ENCODE measurements at places on chromosomes 3 and 15.

- peak; percentile 89 for DNase-seq
Observed at GRCh38 chr3:52220380-52221026, 4.9 kb downstream of the TLR9 start.

GRCh38 chr3:42734263-42734860 lies 31.8 kb upstream of the HHATL start:
- DNase-seq: no peak

- no peak for DNase-seq
Observed at GRCh38 chr3:24492971-24493551, 1.6 kb downstream of the THRB start.

GRCh38 chr3:34034840-34035239 lies 236.4 kb downstream of the PDCD6IP start:
- no peak for DNase-seq

DNA sequence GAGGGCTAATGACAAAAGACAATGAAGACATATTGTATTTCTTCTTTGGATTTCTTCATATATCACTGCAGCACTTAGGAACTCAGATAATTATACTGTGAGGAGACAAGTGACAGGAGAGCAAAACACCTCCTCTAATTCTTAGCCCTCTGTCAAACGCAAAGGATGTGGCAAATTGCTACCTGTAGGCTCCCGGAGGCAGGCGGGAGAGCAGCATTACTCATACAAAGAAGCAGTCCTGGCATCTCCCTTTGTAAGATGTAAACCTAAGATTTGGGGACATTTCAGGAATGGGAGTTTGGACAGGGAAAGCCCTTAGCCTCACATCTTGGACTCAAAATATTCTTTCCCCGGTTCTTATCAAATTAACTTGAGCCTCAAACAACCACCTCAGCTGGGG lies 460.8 kb downstream of the SOX2 start:
- DNase-seq: no peak

GRCh38 chr3:133745981-133746711 lies at the start of gene TF:
Gene TF (plus strand): TSS chr3:133746393. CDS start chr3:133746441, 48 bp downstream.
- peak; percentile 97 for DNase-seq

GRCh38 chr15:62781081-62781497 lies 261.5 kb upstream of the TPM1 start:
- DNase-seq: no peak

DNA sequence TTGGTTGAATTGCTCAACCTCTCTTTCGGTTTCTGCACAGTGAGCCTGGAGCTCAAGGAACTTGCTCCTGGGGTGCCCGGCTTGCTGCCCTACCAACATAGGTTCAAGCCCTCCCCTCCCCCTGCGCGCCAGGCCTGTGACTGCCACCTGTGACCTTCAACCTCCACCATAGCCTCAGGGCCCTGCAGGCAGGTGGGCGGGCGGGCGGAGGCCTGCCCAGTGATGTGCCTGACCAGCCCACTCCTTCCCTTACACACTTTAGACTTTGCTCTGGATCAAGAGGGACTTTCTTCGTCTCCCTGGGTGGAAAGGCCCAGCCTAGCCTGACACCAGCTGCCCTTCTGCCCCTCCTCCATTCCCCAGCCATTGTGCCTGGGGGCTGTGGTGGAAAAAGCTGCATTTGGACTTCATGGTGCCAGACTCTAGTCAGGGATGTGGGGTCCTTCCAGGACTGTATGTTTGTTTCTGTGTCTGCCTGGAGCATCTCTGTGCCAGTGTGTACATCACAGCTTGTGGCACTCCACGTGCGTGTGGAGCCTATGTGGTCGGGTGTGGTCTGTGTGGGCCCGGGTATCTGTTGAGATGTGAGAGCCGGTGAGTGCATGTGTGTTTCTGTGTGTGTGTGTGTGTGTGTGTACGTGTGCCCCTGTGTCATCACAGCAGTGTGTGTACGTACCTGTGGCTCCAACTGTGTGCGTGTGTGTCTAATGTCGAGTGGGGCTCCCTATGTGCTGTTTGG lies 9.5 kb downstream of the PRKCD start:
- peak; percentile 68 for DNase-seq

DNA sequence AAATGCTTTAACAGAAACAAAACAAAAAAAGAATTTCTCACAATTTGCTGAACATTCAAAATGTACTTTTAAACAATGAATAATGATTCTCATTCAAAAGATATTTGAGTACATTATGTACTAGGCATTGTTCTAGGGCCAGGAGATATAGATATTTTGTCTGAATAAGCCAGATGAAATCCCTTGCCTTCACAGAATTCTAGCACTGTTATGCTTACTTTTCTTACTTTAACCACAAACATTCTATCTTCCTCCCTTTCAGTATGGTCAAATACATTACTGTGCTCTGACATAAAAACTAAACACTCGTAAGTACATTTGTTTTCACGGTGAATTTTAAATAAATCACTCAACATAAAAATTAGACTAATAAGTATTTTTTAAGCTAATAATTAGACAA lies 116.7 kb downstream of the ADAM10 start:
- no peak for DNase-seq

DNA sequence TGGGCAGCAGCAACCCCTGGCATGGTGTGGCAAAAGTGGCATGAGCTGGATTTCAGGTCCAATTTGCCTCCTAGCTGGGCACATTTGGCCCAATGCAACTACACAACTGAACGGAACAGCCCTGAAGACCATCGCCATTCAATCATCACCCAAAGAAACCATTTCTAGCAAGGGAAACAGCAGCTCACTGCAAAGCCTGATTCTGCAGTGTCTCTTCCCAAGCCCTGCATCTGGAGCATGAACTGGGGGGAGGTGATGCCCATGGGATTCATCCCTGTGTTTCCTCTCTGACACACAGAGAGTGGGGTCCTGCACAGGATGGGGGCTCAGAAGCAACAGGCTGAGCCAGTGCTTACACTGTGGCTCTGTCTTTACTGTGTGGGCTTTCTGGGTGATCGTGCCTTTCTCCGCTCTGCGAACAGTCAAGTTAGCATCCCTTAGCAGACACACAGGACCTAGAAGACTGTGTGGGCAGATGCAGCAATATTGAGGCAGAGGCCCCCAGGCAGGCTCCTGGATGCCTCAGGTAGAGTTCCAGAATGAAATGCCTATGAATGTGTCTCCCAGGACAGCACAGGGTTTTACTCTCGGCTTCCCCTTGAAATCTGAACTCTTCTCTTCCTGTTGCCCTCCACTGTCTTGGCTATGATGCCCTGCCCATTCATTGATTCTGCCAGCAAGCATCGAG lies 91.1 kb upstream of the ALDH1A3 start:
- DNase-seq: no peak

- DNase-seq: no peak
Observed at GRCh38 chr3:38837358-38837757, 21.3 kb upstream of the SCN10A start.

- peak; percentile 35 for DNase-seq
Observed at GRCh38 chr3:128382221-128382807, 84.4 kb downstream of the DNAJB8 start.

GRCh38 chr3:72990701-72991395 lies 5.8 kb upstream of the PPP4R2 start:
- no peak for DNase-seq

DNA sequence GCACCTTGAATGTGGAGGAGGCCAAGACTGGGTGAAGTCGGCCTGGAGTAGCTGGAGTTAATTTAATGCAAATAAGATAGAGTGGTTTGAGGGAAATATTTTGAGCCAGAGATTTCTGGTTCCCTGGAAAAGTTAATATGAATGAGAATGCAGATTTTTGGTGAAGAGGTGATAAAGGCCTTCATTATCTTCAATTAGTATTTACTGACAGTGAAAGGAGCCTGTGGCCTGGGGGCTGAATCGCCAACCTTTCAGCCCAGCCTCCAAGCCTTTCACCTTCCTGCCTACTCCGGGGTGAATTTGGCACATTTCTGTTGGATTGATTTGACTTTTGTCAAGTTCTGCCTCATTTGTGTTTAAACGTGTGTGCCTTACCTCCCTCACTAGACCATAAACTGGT lies 147.8 kb downstream of the SOX2 start:
- DNase-seq: no peak

- DNase-seq: peak; percentile 88
Observed at GRCh38 chr15:28994831-28995596, 109.2 kb downstream of the APBA2 start.

GRCh38 chr3:194886836-194887235 lies 201.2 kb downstream of the FAM43A start:
- DNase-seq: no peak

DNA sequence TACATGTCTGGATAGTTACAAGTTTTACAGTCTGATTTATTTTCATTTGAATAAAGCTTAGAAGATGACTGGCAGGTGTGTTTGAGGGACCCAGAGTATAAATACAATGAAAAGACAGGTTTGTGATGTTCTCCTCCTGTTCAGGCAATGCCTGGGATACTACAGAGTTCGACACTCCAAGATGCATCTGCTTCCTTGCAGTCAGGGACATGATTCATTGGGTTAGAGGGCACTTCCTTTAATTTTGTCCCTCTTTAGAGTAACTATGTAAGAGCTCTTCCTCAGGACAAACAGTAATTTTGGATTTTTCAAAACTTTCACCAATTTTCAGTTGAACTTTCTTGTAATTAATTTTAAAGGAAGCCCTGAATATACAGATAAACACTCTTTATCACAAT lies 102.0 kb downstream of the LMLN start:
- DNase-seq: no peak

DNA sequence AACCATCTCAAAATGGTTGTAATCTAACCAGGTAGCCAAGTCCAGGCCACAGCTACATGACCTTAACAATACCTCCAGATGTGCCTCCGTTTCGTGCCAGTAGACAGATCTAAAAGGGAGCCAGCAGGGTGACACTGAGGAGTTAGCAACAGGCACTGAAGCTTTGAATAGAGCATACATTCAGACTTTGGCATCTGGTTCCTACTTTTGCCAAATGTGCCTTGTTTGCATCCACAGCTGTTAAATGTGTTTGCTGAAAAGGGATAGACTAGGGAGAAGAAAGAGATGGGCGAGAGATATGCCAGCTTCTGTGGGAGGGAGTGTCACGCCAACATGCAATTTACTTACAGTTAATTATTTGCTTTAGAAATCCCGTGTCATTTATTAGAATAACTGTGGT lies 1433.9 kb upstream of the CADM2 start:
- DNase-seq: peak; percentile 43

GRCh38 chr3:47405820-47406761 lies 25.3 kb downstream of the PTPN23 start:
- DNase-seq: no peak

DNA sequence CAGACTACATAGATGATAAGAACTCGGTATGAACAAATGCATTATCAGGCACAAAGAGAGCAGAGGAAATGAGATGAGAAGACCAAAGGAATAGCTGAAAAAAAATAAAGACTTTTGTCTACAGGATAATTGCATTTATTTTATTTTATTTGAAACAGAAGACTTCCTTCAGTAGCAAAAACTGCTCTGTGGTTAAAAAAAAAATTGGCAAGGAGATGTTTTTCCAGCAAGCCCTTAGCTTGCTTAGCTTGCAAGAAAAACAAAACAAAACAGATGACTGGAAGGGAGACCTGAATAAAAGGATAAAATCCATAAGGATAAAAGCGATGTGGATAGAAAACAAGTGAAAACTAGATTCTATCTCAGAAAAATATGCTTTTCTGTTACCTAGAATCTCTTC lies 9.1 kb upstream of the PPM1L start:
- DNase-seq: no peak

DNA sequence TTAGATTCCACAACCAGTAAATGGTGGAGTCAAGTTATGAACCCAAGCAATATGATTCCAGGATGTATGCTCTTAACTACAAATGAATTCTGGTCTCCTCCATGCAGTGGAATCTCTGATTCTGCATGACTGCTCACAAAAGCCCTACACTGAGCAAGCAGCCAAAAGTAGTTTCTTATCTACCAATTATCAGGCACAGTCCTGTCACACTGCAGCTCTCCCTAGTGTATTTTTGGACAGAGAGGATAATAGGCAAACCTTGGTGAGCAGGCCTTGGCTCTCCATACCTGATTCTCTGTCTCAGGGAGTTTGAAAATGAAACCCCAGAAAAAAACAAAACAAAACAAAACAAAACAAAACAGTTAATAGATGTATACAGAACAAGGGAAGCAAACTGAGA lies 3.5 kb upstream of the SSR3 start:
- DNase-seq: no peak

DNA sequence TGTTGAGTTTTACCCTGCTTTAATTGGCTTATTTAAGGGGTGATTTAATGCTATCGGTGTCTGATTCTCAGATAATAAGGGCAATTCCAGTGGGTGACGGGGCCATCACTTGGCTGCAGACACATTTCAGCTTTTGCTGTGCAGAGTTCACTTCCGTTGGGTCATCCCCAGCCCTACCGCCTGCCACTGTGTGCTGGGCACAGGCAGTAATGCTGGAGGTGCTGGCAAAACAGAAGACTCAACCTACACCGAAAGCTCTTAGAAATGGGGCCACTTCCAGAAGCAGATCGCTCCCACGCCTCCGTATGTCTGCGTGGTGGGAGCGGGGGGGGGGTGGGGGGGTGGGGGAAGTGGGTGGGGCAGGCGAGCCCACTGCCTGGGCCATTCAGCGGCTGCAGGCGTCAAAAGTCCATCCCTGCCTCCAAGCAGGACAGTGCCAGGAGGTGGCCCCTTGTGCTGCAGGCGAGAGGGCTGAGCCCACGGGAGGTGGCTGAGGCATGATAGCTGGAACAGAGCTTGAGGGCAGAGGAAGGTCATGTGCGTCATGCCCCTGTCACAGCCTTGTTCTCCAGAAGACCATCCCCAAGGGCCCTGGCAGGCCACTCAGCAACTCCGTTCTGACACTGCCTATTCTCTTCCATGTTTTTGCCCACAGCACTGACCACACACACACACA lies 128.3 kb downstream of the ATP10A start:
- DNase-seq: no peak

DNA sequence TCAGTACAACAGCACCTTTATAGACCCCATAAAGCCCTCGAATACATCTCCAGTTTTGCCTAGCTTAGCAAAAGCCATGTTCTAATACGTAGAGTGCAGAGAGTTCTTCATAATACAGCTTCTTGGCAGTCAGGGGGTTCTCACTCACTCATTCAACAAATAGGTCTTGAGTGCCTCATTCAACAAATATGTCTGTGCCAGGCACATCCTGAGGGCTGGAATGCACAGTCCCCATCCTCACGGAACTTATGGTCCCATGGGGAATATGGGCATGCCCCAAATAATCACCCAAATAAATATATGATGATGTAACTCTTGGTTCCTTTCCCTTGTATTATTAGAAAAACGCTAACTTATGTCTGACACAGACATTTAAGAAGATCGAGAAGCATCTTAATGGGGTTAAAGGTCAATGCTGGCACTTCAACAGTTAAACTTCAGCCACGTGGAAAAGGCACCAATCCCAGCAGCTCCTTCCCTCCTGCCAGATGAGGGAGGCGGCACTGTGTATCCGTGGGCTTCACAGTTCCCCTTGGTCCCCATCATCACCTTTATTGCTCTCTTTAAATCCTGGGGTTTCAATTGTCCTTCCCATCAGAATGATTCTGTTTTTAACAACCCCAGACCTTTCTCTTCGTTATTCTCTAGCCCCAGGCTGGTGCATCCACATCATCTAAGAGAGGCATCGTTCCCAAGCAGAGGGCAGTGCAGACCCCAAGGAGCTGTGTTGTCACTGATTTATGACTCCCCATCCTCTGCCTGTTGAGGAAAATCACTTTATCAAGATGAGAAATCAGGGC lies 18.9 kb upstream of the SEMA5B start:
- DNase-seq: no peak

- DNase-seq: peak; percentile 31
Observed at GRCh38 chr15:91032919-91033803, 10.8 kb upstream of the VPS33B start.

- peak; percentile 8 for DNase-seq
Observed at GRCh38 chr3:151216641-151217607, 13.9 kb upstream of the GPR171 start.

All from Ammon's horn (tissue), 1 donor.